ENCODE measurements at places on chromosomes 1 and 21. TPM values are rescaled to one million over a fixed set of nuclear protein-coding genes. Genes with fewer than 3 reads are reported as not detected.

- DNase-seq = no peak
These were observed 3.0 kb upstream of the MDM4 start for GRCh38 chr1:204513117-204513716.

DNA sequence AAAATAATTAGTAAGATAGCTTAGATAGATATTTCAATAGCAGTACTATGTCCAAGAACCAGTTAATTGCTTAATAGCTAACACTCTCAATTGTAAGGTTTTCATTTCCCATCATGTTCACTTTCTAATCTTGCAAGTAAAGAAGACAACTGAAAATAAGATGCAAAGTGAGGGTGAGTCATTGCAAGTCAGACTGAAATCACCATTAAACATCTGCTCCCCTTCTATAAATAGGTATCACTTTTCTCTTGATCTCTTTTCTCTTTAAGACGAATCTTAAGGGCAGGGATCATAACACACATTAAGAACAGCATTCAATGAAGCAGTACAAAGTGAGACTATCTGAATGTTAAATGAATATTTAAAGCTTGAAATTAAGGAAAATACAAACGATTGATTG lies 40.4 kb downstream of the UBR4 start:
- DNase-seq = no peak

GRCh38 chr1:171858696-171859095 lies 17.4 kb downstream of the DNM3 start:
- no peak for DNase-seq

DNA sequence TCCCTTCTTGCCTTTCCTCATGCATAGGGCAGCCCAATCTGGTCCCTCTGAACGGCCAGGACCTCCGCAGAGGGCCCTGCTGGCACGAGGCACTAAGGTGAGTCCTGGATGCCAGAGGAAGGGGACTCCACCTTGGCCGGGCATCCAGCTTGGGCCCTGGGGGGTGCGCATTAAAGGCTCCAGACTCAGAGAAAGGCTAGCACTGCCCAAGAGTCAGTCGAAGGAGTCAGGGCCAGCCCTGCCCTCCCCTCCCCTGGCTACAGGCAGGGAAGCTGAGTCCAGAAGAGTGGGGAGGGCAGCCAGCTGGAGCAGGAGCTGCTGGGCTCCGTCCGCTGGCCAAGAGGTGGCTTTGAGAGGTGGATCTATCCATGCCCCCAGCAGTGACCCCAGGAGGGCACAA lies 2.8 kb upstream of the EFNA4 start:
- DNase-seq = no peak

- no peak for DNase-seq
These were observed 221.6 kb upstream of the VAMP3 start for GRCh38 chr1:7549277-7550161.

DNA sequence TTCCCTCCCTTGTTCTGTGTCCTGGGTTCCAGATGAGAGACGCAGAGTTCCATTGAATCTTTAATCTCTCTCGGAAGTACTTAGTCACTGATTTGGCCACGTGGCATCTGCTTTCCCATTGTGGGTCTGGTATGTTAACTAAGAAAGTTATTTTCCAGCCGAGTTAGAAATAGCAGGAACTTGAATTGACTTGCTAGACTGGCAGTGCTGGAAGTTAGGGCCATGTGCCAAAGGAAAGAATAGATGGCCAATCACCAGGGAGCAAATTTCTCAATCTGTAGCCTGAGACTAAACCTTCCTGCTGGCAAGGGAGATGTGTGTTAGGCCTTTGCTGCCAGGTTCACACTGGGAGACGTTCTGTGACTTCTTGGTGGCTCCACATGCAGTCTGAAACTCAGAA lies 24.2 kb upstream of the SLFNL1 start:
- DNase-seq = peak; percentile 84

DNA sequence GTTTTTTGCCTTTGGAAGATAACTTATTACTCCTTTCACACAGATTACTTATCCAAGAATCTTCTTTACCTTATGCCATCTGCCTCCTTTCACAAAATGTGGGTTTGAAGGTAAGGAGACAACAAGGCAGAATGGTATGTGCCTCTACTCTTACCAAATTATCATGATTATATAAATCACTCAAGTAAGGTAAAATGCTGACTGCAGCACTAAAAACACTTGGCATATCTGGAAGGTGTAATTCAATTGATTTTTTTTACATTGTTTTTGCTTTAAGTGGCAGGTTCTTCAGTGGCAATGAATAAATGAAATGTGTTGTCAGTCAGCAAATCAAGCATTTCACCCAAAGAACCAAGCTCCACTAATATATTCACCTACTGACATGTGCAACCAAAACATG lies 346.1 kb downstream of the OMA1 start:
- no peak for DNase-seq

GRCh38 chr1:56190806-56191365 lies 388.5 kb downstream of the PLPP3 start:
- DNase-seq = no peak

DNA sequence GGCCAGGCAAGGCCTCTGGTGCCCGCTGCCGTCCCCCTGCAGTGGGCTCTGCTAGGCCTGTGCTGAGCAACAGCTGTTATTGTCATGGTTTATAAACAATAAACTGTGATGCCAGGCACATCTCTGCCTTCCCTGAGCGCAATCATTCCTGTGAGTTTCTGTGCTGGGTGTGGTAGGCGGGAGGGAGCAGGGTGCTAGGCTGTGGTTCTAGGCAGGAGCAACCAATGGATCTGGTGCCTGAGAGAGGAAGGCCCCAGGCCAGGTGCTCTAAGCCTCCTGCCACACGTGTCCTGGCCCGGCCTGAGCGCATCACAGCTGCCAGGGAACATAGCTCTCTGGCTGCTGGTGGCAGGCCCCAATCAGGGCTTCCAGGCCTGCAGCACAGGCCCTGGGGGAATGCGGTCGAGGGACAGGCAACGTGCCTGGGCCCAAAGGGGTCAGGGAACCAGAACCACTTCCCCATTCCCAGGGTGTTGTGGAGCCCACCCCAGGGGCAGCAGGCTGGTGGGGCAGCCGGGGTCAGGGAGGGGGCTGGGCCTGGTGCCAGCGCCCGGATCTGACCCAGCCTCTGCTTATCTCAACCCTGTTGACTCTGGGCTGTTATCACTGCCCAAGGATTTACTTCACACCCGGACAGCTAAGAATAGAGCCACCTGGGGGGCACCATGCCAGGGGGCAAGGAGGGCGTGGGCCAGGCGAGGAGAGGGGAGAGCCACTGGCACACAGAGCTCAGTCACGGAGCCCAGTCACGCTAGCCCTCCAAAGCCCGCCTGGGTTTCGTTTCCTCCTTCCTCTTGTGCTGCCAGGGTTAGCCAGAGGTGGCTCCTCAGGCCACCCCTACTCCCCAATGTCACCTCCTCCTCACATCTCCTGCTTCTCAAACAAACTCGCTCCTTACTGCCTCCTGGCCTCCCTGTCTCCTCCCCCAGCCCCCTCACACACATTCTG lies 11.5 kb downstream of the TRIM46 start:
- no peak for DNase-seq

- DNase-seq = no peak
These were observed 51.1 kb upstream of the CFHR3 start for GRCh38 chr1:196723325-196724185.

DNA sequence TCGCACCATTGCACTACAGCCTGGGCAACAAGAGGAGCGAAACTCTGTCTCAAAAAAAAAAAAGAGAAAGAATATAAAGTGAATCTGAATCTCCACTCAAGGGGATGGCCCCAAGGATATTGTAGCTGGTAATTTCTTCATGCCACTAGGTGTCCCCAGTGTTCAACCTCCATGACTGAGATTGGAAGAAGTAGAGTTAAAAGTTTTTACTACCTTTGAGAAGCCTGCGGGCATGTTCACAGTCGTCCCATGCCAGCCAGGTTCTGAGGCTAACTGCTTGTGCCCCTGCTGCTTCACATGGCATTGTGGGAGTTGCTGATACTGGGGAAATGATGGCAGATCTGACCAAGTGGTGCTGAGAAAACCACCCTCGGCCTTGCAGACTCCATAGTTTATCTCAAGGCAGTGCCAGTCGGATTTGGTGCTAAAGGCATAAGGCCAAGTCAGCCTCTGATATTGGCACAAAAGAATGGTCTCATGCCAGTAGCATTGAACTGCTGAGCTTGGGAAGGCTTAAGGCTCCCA lies 10.8 kb upstream of the SHISA4 start:
- no peak for DNase-seq

Gene DIRAS3
- 0.96 TPM for total RNA-seq

Gene PTPRC
- 10.1 TPM for total RNA-seq

Gene ATP5PF
- 740 TPM for total RNA-seq

Gene OR2G6
- total RNA-seq = not detected

Gene LAD1
- 8.8 TPM for total RNA-seq

Gene COL8A2
- total RNA-seq = 4.5 TPM

All from right atrium auricular region (tissue), 2 donors.